ENCODE measurements at places on chromosomes 11 and 22.

DNA sequence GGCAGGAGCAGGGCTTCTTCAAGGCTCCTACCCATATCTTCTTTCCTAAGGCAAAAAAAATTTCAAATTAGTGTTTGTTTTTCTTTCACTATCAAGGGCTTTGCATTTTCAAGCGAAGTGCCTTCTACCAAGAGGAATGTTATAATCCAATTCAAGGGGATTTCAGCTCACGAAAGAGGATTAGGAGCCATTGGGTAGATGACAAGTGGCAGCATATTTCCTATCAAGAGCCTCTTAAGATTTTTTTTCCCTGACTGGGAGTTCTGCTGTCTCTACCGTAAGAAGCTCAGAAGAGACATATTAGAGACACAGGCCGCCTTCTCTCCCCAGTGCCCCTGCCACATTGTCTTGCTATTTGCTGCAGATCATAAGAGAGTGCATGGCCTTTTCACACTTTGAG lies 55.9 kb upstream of the BMAL1 start:
- DNase-seq, result no peak

GRCh38 chr11:78312712-78313111 lies 104.9 kb downstream of the GAB2 start:
- no peak for DNase-seq

DNA sequence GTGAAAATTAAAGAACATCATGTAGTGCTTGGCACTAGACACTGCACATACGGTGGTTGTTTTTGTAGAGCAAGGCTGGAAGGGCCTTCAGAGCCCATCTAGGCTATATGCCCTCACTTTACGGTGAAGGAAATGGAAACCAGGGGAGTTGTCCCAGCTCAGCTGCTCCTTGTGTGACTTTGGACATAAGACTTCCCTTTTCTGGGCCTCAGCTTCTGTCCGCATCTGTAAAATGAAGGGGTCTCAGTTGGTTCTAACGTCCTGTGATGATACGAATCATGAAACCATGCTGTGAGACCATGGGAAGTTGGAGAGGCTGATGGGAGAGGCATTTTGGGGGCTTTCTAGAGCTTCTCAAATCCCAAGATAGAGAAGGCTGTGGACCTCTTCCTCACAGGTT lies 4.7 kb downstream of the KCNE3 start:
- no peak for DNase-seq

- no peak for DNase-seq
These were observed 214.3 kb downstream of the NXPE2 start for GRCh38 chr11:114892381-114893197.

GRCh38 chr11:9753021-9753420 lies 89.1 kb downstream of the SWAP70 start:
- no peak for DNase-seq

GRCh38 chr22:36399472-36399778 lies 11.7 kb upstream of the MYH9 start:
- no peak for DNase-seq

GRCh38 chr22:31139866-31140716 lies at the start of gene PLA2G3:
Gene PLA2G3 (minus strand): TSS chr22:31140508. CDS start chr22:31140354, 154 bp downstream.
- DNase-seq, result peak; percentile 85

- no peak for DNase-seq
These were observed 1032.0 kb downstream of the BRD1 start for GRCh38 chr22:48795664-48796063.

DNA sequence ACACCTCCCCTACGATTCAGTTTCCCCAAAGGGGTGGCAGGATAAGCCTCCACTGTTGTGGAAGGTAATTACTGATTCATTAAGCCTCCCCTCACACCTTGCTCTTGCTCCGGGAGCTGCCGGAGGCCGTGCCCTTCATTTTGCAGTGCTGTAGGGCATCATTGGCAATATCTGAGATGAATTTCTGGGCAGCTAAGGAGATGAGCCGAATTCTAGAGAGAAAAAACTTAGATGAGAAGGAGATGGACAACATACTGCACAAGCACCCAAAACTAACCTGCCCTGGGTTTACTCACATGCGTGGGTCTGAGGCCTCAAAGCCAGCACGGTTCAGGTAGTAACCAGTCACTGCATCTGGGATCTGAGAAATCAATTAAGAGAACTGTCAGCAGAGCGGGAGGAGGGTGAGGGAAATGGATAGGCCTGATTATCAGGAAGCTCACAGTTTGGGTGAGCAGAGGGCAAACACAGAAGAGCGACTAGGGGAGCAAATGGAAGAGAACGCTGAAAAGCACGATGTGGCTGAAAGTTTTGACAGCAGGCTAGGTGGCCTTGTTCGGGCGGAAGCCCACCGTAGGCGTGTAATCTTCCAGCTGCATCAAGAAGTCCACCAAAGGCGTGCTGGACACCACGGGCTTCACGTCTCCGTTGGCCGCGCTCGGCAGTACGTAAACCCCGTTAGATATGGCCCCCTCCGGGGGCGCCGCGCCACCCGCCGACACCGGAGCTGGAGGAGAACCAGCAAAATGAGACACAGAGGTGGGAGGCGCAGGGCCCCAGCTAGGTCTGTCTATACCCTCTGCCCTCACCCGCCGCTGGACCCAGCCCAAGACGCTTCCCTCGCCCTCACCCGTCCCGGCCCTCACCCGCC lies 689 bp downstream of the TAF10 start:
- DNase-seq, result no peak

GRCh38 chr22:42468841-42469240 lies 36.6 kb upstream of the NFAM1 start:
- no peak for DNase-seq

DNA sequence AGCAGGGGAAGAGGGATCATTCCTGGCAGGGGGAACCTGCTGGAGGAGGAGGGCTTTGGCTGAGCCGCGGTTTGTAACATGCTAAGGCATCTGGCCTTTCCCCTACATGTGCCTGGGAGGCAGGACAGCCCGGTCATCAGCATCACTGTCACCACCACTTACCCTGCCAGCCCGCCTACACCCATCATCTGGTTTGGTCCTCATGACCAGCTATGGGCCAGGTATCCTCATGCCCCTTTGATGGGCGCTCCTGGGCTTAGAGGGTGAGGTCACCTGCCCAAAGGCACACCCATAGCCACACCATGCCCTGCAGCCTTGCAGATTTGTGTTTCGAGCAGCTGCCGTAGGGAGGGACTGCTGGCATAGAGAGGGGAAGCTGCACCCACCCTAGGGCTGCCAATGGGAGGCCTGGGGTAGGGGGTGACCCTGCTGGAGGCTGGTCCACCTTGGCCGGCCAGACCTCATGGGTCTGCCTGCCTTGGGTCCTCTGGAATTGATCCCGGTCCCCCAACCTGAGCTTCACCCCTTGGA lies 2.6 kb downstream of the MRGPRF start:
- DNase-seq, result no peak

GRCh38 chr11:72743321-72744221 lies 8.6 kb downstream of the ARAP1 start:
- no peak for DNase-seq

DNA sequence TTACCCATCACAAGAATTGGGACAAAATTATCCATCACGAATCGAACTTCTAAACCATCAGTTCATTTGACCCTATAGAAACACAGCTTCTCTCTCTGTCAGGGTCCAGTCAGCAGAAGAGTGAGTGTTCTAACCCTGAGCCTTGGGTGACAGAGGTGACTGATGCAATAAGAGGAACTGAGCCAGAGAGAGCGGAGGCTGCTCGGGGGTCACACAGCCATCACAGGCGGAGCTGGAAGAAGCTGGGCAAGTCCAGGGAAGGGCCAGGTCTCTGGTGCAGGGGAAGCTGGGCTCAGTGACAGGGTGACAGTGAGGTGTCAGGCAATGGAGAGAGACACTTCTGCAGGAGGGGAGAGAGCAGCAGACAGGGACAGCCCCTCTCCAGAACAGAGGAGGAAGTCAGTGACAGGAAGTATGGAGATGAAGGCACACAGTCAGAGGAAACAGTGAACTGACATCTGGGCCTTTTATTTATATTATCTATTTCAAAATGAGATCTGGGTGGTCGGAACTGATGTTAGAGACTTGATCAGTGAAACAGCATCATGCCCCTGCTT lies 184.0 kb upstream of the TBCEL start:
- no peak for DNase-seq

- DNase-seq, result no peak
These were observed 256.5 kb downstream of the MN1 start for GRCh38 chr22:27545085-27545484.

DNA sequence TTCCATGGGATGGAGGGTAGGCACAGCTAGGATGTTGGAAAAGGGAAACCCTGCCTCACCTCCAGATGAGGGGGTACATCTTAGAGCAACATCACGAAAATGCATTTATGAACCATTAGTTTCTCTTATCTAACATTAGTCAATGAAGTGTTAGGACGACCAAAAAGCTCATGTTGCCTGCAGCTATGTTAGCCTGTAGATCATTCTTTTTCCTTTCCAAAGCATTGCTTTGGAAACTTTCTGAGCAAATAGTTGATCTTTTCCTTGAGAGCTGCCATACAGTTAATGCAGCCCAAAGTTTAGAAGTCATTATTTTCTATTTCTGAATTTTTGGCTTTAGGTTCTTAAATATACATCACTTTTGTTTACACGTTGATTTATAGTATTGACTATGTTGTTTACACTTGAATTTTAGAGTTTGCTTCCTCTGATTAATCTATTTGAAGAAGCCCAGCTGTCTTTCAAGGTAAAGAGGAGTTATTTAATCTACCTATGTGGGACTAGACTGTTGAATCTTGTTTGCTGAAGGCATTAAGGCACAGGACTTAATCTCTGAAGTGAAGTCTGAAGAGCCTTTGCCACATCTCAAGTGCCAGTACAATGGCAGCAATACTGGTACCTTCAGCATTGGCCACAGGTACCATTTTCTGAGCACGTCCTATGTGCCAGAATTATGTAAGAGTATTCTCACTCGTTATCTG lies 11.0 kb downstream of the POU2AF3 start:
- peak; percentile 43 for DNase-seq

GRCh38 chr11:103878646-103879045 lies 157.8 kb upstream of the DDI1 start:
- DNase-seq, result no peak

DNA sequence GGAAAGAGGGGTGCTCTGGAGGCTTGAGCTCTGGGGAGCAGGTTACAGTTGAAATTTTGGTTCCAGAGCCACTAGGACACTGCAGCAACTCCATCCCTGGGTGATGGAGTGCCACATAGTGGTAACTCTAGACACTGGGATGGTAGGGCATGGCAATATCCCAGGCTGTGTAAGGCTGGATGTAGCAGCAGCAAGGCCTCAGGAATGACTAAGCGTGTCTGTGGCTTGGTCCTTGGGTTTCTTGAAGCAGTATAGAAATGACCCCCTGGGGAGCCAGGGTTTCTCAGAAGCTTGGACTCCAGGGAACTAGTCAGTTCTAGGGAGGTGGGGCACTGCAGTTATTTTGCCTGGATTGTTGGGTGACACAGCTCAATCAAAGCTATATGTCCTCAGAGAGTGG lies 8.1 kb downstream of the MS4A4A start:
- no peak for DNase-seq

DNA sequence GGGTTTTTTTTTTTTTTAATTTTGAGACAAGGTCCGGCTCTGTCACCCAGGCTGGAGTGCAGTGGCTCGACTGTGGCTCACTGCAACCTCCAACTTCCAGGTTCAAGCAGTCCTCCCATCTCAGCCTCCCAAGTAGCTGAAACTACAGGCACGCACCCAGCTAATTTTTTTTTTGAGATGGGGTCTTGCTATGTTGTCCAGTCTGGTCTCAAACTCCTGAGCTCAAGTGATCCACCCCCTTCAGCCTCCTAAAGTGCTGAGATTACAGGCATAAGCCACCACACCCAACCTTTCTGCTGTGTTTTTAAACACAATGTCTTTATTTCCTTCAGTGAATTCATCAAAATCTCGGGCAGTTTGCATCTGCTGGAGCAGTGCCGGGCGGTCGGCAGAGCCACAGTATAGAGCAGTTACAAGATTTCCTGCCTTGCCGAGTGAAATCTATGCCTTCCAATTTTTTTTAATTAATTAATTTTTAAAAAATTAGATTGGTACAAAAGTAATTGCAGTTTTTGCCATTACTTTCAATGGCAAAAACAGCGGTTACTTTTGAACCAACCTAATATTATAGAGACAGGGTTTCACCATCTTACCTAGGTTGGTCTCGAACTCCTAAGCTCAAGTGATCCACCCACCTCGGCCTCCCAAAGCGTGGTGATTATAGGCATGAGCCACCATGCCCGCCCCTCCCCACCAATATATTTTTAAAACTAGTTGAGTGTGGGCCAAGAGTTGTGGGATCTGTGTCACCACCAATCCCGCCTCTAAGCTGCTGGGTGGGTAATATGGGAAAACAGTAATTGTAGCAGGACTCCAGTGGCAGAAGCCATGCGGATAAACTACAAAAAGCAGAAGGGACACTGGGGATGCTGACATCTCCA lies 2.7 kb upstream of the ACY3 start:
- DNase-seq, result no peak

DNA sequence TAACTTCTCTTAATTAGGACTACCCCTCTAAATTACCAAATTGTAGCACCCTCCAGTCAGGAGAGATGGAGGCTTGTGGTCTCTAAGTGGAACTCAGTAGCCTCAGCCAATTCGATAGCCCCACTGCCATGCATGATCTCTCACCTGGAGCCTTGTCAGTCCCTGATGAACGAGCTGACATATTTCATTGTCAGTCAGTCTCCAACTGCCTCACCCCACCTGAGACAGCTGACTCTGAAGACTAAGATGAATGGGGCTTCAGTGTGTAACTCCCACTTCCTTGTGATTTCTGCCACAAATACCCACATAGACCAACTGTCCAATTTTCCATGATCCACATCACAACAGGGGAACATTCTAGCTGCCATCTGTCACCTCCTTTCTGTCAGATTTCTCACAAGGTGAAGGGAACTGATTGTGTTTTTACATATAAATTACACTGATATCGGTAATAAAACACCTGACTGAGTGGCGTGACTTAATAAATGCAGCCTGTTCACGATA lies 206.5 kb downstream of the FAM181B start:
- no peak for DNase-seq

- DNase-seq, result no peak
These were observed 67.4 kb upstream of the SLC22A12 start for GRCh38 chr11:64523456-64524157.

- DNase-seq, result no peak
These were observed 3.2 kb upstream of the CCDC15 start for GRCh38 chr11:124950601-124951330.

- DNase-seq, result no peak
These were observed 11.2 kb downstream of the MAJIN start for GRCh38 chr11:64960719-64961118.
